Activated naive CD8-positive, alpha-beta T cell treated with anti-CD3 and anti-CD28 coated beads, Interleukin-2, amount 50 U/mL, for 16 hours (primary cell): ENCODE measurements at places on chromosomes 1 and 21.

DNA sequence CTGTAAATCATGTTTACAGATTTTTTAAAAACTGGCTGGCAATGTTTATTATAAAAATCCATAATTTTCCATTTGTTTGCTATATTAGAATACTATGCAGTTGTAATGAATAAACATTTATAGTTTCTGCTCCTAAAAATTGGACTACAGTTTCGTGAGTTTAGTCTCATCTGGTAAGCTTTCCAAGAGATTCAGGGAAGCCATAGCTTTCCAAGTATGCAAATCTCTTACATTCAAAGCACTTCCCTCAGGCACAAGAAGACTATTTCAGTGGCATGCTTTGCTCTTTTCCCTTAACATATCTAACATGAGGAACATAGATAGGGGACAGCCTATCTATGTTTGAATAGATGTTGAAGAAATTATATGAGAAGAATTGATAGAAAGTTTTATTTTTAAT is 77.2 kb downstream of the ADGRL2 start:
- DNase-seq: no peak

DNA sequence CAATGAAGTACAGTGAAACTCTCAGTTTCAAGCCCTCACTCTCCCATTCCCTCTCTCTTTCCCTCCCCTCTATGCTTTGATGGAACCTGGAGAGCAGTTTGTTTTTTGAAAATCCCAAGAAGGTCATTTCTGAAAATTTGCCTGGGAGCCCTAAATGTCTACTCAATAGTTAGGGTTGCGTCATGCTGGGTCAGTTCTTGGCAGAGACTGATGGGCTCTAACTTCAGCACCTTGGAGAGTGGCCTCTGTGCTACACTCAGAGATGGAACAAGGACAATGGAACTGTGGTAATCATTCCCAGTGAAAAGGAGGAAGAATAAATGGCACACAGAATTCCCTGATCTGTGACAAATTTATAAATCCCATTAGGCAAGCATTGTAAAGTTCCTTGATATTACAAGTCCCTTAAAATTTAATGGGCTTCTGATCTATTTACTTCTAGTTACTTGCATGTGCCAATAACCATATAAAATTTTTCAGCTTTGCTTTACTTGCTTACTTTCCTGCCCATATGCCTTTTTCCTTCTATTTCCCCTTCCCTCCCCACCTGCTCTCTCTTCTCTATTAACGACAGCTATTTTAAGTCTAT is 182.9 kb upstream of the KCND3 start:
- DNase-seq: no peak

GRCh38 chr1:74609810-74610371 is 63.7 kb downstream of the ERICH3 start:
- DNase-seq: no peak

DNA sequence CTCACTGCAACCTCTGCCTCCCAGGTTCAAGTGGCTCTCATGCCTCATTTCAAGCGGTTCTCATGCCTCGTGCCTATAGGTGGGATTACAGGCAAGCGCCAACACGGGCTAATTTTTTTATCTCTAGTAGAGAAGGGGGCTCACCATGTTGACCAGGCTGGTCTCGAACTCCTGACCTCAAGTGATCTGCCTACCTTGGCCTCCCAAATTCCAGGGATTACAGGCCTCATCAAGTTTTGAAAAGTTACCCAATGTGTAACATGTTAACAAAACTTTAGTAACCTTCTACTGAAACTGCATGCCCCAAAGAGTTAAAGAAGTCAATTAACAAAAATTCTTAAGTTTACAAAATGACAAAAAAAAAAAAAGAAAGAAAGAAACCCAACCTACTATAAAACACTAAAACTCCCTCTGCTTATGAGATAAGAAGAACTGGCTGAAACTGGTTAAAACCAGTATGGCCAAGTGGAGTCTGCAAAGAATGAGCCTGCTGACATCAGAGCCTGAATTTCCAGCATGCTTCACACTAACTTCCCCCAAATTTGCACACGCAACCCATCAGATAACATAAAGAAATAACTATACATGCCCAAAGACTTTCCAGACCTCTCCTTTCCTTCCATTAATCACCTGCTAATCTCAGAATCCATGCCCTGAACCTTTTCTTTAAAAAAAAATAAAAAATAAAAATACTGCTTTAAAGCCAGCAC is 25.5 kb upstream of the PSMG1 start:
- DNase-seq: no peak

DNA sequence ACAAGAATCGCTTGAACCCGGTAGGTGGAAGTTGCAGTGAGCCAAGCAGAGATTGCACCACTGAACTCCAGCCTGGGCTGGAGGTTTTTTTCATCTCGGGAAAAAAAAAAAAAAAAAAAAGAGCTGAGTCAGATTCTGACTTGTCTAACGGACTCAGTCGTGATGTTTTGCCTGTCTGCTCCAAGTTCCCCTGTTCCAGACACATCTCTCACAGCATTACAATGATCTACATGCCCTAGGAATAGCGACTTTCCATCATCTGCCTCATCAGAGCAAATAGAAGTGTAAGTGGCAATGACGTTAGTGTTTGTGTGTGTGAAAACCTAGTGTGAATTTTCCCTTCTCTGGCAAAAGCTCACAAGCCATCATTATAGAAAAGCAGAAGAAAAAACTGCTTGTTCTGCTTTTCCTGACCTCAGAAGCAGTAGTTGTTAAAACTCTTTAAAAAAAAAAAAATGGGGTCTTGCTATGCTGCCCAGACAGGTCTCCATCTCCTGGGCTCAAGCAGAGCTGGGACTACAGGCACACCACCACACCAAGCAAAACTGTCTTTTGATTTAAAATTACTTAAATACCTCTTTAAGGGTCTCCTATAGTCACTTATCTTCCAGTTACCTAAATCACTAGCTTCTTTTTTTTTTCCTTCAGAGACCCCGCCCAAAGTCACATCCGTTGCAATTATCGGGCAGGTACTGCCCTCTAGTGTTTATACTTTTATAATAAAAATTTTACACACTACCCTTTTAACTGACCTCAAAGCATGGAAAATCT is 37.3 kb downstream of the PLEKHO1 start:
- no peak for DNase-seq

DNA sequence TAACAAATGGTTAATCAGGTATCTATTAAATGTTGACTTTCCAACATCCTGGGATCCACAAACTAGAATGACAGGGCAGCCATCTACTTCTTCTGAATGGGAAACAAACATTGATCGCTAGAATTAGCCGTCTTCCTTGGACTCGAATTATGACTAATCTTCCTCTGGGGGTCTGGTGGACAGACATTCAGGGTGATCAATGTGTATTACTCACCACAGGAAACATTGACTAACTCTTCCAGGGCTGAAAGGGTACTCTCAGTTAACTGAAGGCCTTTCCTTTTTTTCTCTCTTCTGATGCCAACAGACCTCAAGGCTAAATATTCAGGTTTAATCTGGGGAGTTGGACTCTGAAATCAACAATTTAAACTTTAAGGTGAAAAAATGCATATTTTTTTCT is 9.5 kb downstream of the NOL9 start:
- no peak for DNase-seq

DNA sequence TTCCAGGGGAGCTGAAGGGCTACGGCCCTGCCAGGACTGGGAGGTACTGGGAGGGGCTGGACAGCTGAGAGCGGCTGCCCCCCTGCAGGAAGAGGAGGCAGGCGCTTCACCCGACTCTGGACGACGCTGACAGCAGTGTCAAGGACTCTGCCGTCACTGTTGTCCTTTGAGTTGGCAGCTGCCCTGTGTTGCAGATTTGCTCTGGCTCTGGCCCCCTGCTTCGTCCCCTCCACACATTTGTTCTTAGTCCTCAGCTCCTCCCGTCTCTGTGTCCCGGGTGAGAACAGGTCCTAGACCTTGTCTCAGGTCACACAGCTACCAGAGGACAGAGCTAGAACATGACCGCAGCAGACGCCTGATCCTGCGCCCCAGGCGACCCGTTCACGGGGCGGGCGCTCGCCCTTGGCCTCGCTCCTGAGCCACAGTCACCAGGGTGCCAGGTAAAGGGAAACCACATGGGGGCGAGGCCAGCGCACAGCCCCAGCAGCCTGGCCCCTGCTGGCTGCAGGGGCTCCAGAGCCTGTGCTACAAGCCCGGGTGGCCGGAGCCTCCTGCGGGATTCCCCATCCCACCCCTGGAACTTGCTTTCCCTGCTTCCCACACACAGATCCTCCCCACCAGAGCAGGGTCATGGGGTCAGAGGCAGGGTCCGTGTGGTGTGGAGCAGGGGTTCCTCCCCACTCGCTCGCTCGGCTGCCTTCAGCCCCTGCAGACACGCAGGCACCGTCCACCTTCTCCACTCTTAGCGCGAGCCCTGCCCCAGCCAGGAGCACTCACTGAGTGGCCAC is 10.7 kb upstream of the NPHP4 start:
- no peak for DNase-seq

DNA sequence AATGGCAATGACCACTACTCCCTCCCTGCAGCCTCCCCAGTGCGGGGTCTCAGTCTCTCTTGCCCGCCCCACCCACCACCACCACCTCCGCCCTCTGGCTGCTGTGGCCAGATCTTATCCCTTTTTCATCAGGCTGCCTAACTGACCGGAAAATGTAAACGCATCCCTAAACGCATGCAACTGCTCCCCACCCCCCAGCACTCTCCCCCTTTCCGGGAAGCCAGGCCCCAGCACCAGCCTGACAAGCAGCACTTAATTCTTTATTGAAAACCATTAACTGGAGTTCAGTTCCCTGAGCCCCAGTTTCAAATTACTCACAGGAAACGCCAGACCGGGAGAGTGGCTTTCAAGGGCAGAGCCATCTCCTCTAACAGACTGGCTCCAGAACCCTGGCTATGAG is 147.7 kb downstream of the DMRTA2 start:
- DNase-seq: no peak
